ENCODE measurements at places on chromosomes 13 and 19. TPM values are rescaled to one million over a fixed set of nuclear protein-coding genes. Genes with fewer than 3 reads are reported as not detected.

DNA sequence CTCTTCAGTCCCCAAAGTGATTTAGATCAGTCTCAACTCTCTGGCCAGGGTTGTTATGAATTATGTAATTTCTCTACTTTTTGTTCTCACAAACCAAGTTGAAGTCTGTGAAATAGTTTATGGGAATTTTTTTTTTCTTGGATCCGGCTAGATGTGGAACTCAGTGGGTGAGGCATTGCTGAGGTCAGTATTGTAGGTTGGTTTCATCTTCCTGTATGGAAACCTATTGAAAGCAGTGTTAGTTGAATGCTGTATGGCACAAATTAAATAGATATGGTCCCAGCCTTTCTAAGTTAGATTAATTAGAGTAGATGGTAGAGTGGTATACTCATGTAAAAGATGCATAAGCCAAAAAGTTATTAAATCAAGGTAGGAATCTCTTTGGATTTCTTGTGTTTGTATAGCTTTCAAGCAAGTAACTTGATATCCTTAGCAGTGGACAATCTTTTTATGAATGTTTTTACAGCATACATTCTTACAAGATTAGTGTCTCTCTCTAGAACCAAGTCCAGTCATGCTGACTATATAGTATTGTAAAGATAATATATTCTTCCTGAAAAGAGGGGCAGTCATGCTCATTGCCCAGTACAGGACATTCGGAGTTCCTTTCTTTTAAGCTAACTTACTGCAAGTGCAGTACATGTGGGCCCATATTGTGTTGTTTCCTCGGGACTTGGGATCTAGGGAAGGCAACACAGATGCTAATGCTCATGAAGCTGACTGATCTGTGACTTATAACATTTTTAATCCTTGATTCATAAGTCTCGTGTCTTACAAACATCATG lies 2541.1 kb downstream of the PCDH9 start:
- no peak for ATAC-seq
- no peaks in the 10 kb centered on the region for H3K27me3 ChIP-seq
- H3K4me1 ChIP-seq = no peaks in the 10 kb centered on the region
- no peak overlapping the region for H3K27ac ChIP-seq

- no peaks in the 10 kb centered on the region for H3K4me1 ChIP-seq
- H3K27me3 ChIP-seq = no peaks in the 10 kb centered on the region
- no peaks in the 10 kb centered on the region for H3K36me3 ChIP-seq
- no peak overlapping the region for H3K27ac ChIP-seq
Measured at GRCh38 chr13:76286178-76286577, 600.0 kb downstream of the KCTD12 start.

CD177 gene
- total RNA-seq = 0.15 TPM

DNA sequence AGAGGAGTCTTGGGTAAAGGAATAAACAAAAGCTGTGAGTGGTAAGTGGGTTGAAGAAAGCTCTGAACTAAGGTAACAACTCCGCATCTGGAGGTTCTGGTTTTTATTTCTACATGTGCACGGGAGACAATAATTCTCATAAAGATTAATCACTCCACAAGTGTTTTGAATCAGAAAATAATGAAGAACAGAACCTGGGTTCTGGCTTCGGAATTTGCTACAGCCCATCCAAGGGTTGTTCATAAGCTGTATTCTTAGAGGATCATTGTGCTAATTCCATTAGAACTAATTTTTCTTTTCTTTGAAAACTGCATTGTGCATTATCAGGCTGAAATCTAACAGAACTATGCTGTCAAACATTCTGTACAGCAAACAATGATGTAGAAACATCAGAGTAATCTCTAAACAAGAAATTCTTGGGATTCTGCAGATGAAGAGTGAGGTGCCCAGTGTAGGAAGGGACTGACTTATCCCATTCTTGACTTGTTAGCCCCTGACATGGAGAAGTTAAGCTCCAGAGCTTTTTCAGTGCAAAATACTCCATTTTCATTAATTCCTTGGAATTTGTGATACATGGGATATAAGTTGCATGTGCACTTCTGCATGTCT lies 368.2 kb downstream of the COG6 start:
- H3K36me3 ChIP-seq = no peaks in the 10 kb centered on the region
- no peaks in the 10 kb centered on the region for H3K27me3 ChIP-seq
- ATAC-seq = no peak

GRCh38 chr13:74820809-74821208 lies 661.2 kb downstream of the TBC1D4 start:
- no peaks in the 10 kb centered on the region for H3K27me3 ChIP-seq
- no peak for ATAC-seq
- no peaks in the 10 kb centered on the region for H3K36me3 ChIP-seq

GRCh38 chr19:51093101-51093500 lies 10.4 kb upstream of the KLK14 start:
- H3K36me3 ChIP-seq = no peaks in the 10 kb centered on the region
- no peak for ATAC-seq
- peaks cover under 1% of the 10 kb centered on the region for H3K4me1 ChIP-seq
- H3K27ac ChIP-seq = no peak overlapping the region

GRCh38 chr13:59701261-59701660 lies 462.5 kb downstream of the DIAPH3 start:
- ATAC-seq = no peak
- no peaks in the 10 kb centered on the region for H3K36me3 ChIP-seq
- no peak overlapping the region for H3K4me3 ChIP-seq
- no peaks in the 10 kb centered on the region for H3K27me3 ChIP-seq

GRCh38 chr13:34748073-34748472 lies 194.0 kb upstream of the NBEA start:
- H3K36me3 ChIP-seq = no peaks in the 10 kb centered on the region
- no peaks in the 10 kb centered on the region for H3K27me3 ChIP-seq
- H3K4me1 ChIP-seq = no peaks in the 10 kb centered on the region
- no peak overlapping the region for H3K27ac ChIP-seq
- no peak overlapping the region for H3K4me3 ChIP-seq
- peak; percentile 62 for ATAC-seq

TSKS gene
- 0.73 TPM for total RNA-seq

DNA sequence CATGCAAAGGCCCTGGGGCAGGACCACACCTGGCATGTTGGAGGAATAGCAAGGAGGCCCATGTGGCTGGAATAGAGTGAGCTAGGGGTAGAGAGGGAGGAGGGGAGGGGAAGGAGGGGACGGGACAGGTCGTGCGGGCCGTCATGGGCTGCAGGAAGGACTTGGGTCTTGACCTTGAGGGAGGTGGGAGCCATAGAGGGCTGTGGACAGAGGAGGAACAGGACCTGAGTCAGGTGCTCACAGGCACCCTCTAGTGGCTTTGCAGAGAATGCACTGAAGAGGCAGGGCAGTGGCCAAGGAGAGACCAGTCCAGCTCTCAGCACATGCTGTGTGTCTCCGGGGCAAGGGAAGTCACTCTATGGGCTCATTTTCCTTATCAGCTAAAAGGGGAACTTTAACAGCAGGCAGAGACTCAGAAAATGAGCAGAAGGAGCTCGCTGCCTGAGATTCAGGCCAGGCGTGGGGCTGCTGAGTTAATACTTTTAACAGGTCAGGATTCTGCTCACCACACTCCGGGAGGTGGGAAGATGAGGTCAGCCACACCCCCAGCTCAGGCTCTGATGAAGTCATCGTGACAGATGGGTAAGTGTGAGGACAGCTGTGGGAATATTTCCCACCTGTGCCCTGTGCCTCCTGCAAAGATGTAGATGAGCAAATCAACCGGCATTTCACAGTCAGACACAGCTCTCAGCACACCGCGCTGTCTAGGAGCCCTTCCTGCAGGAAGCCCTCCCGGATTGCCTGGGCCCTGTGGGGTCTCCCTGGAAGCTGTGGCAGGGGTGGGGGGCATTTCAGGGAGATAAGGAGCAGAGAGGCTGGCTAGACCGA lies 6.0 kb upstream of the TNFAIP8L1 start:
- peaks cover 14% of the 10 kb centered on the region for H3K27me3 ChIP-seq
- H3K36me3 ChIP-seq = no peaks in the 10 kb centered on the region
- peaks cover 28% of the 10 kb centered on the region for H3K4me1 ChIP-seq
- no peak overlapping the region for H3K27ac ChIP-seq
- no peak overlapping the region for H3K4me3 ChIP-seq

SMIM44 gene
- total RNA-seq = not detected

All from gastroesophageal sphincter (tissue), 4 donors.